Activated CD8-positive, alpha-beta memory T cell treated with anti-CD3 and anti-CD28 coated beads, Interleukin-2, amount 50 U/mL, for 4 hours (primary cell): ENCODE measurements at places on chromosomes 4 and X.
A peak's percentile ranks its signal among the peaks of the same experiment; 100 is the strongest.

GRCh38 chr4:177119691-177120090 is 190.0 kb upstream of the NEIL3 start:
- DNase-seq: no peak

GRCh38 chr4:54256491-54257486 is 27.7 kb downstream of the PDGFRA start:
- DNase-seq: no peak

DNA sequence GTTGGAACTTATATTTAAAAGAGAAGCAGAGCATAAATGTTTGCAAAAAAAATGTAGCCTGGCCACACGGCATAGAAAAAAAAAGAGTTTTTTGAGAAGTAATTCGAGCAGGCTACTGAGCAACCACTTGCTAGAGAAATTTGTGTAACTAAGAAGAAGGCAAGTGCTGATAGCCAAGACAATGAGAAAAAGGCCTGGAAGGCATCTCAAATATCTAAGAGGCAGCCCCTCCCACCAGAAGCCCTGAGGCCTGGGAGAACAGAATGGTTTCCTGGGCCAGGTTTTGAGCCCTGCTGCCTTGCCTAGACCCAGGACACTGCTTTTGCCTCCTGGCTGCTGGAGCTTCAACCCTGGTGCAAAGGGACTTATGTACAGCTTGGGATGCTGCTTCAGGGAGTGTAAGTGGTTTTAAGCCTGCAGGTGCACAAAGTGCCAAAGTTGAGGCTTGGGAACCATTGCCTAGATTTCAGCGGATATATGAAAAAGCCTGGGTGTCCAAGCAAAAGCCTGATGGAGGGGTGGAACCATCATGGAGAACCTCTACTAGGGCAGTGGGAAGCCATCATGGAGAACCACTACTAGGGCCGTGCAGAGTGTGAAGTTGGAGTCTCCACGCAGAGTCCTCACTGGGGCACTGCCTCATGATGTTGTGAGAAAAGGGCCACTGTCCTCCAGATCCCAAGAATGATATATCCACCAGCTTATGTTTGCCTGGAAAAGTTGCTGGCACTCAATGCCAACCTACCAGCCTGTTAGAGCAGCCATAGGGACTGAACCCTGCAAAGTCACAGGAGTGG is 9.7 kb downstream of the TECRL start:
- no peak for DNase-seq

DNA sequence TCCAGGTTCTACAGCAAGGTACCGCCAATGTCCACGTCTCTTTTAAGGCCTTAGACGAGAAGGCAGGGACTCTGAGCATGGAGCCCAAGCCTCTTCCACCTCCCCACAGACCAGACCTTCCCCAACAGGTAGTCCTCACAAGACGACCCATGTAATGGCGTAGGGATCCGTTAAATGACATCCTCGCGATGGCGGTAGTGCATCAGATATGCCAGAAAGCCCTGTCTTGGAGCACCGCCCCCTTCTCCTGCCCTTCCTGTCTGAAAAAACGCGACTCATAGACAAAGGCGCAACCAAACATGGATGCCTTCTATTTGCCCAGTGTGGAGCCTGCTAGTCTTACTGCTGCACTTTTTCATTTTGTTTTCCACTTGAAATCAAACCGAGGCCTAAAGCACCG is 185.4 kb downstream of the OR13H1 start:
- DNase-seq: peak; percentile 80

- no peak for DNase-seq
Measured at GRCh38 chr4:133865612-133866327, 335.8 kb downstream of the PABPC4L start.

DNA sequence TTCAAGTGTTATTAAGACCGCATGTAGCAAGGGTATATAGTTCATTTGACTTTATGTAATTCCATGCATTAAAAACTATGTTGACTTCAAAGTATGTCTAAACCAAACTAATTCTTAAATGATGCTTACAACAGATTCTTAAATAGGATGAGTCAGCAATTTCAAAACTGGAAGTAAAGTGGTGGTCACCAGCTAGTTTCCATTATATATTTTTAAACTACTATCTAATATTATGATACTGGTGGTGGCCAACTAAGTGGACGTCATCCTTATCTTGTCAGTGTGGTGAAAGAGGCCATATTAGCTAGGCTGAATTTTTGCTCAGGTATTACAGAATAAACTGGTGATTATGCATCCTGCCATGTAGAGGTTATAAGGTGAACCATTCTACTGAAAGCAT is 1.2 kb downstream of the IL15 start:
- DNase-seq: no peak

DNA sequence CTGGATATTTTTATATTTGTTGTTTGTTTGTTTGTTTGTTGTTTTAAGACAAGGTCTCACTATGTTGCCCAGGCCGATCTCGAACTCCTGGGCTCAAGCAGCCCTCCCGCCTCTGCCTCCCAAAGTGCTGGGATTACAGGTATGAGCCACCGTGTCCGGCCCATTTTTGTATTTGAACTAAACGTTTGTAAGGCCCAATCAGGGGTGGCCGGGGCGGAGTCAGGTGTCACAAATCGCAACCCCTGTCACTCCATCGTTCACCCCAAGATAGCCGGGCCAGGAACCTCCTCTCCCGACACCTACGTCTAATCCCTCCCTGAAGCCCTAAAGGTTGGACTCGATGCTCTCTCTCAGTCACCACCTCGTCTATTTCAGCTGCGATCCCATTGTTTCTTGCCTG is 722 bp upstream of the EFHC2 start:
- peak; percentile 50 for DNase-seq

DNA sequence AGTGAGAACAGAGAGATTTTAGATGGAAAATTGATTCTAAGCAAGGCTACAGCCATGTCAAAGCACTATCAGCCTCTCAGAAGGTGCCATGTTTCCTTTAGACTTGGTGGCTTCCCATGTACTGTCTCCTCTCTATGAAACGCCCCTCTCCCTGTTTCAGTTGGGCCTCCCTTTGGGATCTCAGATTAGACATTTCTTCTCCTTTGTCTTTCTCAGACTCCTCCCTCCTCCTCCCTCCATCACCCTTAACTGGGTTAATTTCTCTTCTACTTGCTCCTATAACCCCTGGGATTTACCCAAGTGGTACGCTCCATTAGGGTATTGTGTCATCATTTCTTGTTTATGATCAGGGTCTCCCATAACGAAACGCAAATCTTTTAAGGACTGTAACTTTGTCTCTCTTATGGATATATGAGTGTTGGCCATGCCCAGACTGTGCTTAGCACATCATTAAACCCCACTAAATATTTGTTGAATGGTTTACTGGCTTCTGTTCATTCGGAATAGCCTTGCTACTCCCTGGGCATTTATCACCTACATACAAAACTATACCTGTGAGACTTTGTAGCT is 106.8 kb downstream of the FAM9B start:
- DNase-seq: no peak

DNA sequence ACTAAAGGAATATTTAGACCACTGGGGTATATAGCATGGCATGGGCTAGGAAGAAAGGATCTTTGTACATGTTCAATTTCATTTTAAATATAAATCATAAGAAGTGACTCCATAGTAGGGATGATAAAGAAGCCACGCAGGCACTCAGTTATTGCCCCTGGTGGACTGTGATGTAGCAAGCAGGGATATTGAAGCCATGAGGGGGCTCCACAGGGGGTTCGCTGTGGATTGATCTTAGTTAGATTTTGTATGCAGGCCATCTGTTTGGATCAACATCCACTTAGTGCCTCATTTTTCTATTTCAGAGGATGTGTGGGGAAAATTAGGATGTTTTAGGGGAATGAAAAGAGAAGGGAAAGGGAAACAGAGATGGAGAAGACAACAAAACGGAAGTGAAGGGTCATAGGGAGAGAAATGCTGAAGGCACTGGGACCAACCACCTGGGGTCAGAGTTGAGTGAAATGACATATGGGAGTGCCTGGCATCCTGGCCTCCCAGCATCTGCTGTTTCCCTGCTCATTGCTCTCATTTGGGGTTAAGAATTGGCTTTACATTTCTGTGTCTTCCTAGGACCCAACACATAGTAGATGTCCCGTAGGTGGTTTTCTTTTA is 11.2 kb upstream of the FREM3 start:
- no peak for DNase-seq

- DNase-seq: no peak
Measured at GRCh38 chr4:150931796-150932195, 83.3 kb downstream of the LRBA start.

DNA sequence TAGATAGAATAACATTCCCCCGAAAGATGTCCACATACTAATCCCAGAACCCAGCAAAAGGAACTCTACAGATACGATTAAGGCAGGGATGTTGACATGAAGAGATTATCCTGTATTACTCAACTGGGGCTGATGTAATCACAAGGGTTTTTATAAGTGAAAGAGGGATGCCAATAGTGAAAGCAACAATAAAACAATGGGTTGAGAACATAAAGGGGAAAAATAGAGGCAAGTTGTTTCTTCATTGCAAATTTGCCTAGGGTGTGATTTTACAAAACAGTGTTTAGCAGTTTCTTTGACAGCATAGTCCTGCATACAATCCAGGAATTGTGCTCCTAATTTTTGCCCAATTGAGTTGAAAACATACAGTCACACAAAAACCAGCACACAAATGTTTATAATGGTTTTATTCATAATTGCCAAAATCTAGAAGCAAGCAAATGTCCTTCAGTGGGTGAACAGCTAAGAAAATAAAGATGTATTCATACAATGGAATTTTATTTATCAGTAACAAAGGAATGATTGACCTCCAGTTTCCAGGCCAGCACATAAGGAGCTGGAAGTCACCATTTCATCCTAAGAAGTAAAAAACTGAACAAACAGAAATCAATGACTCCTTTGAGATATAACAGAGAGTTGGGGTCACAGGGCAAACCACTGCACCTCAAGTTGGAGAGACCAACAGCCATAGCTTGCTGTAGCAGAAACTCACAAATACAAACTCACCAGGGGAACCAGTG is 107.2 kb downstream of the CENPC start:
- no peak for DNase-seq

- no peak for DNase-seq
Measured at GRCh38 chr4:6229095-6229494, 28.7 kb upstream of the JAKMIP1 start.

GRCh38 chr4:147987252-147987651 is 255.4 kb downstream of the ARHGAP10 start:
- DNase-seq: no peak
